ENCODE measurements at places on chromosomes 3 and 15.

- DNase-seq = no peak
Observed at GRCh38 chr3:144852999-144853398, 881.4 kb downstream of the DIPK2A start.

- DNase-seq = no peak
Observed at GRCh38 chr3:171976526-171976925, 62.9 kb upstream of the FNDC3B start.

- DNase-seq = no peak
Observed at GRCh38 chr3:102017784-102018183, 168.5 kb downstream of the NFKBIZ start.

DNA sequence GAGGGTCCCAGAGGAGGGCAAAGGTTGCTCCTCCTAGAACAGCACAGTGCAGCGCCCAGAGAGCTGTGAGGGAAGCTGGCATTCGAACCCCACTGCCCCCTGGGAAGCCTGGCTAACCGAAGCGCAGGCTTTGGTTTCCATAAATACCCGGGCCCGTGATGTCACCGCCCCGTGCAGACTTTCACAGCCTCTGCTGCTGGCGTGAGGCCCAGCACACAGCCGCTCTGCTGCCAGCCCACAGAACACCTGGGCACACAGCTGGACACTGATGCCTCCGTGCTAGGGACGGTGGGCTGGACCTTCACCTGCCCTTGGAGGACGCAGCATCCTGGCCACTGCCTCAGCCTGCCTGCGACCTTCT is 1.0 kb downstream of the IQSEC1 start:
- DNase-seq = no peak

GRCh38 chr3:13214847-13215472 is 141.7 kb upstream of the IQSEC1 start:
- DNase-seq = no peak

- no peak for DNase-seq
Observed at GRCh38 chr15:40243126-40243810, 4.4 kb downstream of the PAK6 start.

DNA sequence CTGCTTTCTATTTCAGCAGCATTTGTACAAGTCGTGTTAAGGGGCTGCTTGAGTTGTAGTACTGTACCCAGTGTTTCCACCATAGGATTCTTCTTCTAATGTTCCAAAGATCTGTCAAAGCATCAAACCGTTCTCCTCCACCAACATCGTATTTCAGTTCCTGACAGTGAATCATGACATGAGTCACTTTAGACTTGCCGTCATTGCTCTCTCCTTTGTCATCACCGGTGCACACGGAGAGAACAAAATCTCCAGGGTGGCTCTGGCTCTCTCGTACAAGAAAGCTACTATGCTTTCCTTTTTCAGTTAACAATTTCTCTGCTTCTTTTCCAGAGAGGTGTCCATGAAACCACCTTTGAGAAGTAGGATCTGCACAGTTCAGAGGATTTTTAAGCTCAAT is 270.9 kb upstream of the CCDC54 start:
- no peak for DNase-seq

DNA sequence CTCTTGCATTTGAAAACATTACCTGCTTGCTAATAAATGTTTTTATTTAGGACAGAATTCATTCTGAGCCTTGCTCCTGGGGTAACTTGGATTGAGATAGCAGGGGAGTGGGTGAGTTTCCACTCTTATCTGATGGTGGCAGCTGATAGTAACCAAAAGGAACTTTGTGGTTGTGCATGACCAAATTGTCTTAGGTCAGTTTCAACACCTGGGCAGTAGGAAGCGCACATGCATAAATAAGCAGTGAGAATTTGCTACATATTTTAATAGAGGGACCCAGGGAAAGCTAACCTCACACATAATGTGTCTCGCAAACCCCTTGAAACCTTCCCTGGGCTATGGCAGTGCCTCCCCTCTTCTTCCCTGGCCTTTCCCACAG is 65.4 kb upstream of the XCR1 start:
- DNase-seq = no peak

- DNase-seq = no peak
Observed at GRCh38 chr3:128395500-128396162, 71.1 kb downstream of the DNAJB8 start.

- no peak for DNase-seq
Observed at GRCh38 chr3:8983026-8983425, 19.8 kb upstream of the RAD18 start.

DNA sequence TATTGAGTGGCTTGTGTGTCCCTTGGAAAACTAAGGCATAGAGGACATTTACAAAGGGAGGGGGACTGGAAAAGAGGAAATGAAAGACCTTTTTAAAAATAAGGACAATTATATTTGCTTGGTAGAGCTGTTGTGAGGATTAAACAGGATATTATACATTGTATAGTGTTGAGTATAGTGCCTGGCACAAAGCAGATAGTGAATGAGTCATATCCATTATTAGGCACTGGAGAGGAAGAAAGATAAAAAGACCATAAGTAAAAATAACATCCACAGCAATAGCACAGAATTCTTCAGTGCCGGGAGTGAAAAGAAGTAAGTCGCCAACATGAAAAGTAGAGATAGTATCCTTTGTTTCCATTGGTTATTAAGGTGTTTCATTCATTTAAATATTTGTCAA is 623.3 kb downstream of the PDCD6IP start:
- DNase-seq = no peak

- DNase-seq = no peak
Observed at GRCh38 chr3:23629181-23629894, 176.4 kb upstream of the UBE2E1 start.

DNA sequence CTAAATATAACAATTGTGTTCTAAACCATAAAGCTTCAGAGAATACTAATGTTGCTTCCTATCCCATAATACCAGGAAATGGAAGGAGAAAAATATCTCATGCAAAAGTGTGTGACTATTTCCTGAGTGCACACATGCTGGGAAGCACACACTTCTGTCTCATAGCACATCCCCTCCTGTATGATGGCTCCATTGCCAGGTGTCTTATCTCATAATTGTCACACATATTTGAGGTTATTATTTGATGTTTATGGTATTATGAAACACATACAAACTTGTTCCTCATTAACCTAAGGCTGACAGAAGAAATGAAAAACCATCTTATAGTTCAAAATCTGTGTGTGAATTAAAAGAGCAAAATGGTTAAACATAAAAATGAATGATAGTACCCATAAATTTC is 65.4 kb downstream of the SERP1 start:
- no peak for DNase-seq

GRCh38 chr3:45234250-45234649 is 8.2 kb upstream of the TMEM158 start:
- DNase-seq = no peak

DNA sequence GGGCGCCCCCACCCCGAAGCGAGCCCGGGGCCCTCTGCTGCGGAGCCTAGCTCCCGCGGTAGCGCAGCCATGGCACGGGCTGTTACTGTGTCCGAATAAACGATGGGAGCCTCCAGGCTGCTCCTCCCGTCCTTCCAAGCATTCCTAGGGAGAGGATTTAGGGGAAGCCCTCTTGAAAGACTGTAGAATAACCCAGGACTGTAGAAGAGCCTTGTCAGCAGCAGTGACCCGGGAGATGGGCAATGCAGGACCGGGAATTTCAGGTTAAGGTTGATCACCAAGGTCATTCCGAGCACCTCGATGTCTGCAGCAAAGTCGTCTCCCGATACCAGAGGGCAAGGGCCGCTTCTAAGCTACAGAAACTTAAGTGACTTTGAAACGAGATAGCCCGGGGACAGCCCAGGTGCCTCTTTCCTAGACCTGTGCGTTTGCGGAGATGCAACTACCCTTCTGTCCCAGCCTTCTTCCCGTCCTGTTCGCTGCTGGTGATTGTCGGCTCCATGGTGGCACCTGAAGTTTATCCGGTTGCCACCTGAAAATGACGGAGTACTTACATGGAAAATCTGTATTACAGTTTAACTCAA is 753 bp upstream of the MYO5A start:
- DNase-seq = no peak

GRCh38 chr15:63835211-63835568 is 1.4 kb upstream of the HERC1 start:
- DNase-seq = no peak
